CD4-positive, alpha-beta T cell treated with Interleukin-2 at 100 ng/mL for 4 hours (primary cell): ENCODE measurements at places on chromosomes 12 and 14.

GRCh38 chr14:102197317-102197853 is 57.7 kb downstream of the WDR20 start:
- DNase-seq, result no peak

DNA sequence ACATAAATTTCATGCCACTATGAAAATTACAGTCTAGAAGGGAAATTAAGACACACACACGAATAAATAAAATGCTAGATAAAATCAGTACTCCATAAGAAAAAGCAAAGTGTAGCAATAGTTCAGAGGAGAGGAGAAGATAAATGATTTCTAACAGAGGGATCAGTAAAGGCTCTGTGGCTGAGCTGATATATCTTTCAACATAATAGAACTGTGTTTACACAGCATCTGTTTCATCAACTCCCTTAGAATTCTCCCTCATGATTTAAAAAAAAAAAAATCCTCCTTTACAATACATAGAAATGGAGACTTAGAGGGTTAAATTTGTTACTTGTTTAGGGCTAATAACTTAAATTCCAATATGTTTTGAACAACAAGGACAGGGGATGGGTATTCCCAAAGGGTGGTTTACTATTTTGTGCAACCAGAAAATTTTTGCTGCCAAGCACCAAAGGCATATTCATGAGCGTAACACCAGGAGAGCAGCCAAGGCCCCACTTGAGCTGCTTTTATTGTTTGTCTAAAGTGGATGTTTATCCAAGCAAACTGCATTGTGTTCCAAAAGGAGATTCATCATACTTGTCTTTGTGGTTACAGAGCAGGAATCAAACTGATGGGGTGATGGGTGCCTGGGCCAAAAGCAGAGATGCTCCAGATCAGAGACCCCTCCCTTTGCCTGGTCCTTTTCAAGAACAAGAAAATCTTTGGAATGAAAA is 162.7 kb downstream of the BMP4 start:
- no peak for DNase-seq

- no peak for DNase-seq
Measured at GRCh38 chr14:91158091-91158790, 44.4 kb downstream of the DGLUCY start.

DNA sequence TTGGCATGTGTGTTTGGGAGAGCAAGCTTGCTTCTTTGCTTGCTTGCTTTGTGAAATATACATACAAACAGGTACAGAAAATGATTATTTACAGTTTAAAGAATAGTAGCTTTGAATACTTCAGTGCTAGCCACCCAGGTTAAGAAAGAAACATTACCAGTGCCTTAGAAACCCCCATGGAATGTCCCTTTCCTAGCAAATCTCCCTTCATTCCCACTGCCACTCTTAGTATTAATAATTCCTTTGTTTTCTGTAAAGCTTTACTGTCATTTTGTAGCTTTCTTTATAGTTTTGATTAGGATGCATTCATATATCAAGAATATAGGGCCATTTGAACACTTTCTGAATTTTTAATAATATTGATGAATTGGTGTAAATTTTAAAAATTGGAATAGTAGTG is 9.5 kb downstream of the SRGAP1 start:
- DNase-seq, result no peak

DNA sequence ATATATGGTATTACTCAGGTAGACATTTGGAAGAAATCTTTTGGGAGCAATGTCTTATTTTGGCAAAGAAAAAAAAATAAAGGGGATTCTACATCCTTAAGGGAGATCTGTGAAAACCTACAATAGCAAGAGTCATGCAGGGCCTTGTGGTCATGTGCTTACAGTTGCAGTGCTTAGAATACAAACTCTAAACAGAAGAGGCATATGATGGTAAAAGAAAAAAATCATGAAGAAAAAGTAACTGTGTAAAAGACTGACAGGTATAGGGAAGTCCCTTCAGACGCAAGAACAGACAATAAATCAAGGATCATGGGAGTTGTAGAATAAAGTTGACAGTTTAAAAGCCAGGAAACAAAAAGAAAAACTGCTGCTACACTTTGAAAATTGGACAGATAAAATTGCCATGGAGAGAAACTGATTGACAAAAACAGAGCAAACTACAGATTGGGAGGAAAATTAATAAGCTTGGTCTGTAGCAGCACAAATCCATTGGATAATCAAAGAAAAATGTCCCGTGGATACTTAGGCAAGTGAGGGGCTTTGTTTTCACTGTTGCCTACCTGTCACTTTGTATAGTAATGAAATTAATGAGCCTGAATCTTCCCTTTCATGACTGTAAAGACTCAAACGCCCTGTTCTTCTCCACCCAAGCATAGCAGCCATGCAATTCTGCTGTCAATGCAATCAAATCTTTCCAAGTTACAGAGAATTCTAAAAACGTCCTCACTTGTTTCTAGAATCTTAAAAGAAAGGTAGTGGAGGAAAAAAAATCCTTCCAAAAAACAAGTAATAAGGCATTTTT is 402.0 kb downstream of the SYT1 start:
- no peak for DNase-seq

- no peak for DNase-seq
Measured at GRCh38 chr14:104803912-104804410, 3.1 kb downstream of the ZBTB42 start.

DNA sequence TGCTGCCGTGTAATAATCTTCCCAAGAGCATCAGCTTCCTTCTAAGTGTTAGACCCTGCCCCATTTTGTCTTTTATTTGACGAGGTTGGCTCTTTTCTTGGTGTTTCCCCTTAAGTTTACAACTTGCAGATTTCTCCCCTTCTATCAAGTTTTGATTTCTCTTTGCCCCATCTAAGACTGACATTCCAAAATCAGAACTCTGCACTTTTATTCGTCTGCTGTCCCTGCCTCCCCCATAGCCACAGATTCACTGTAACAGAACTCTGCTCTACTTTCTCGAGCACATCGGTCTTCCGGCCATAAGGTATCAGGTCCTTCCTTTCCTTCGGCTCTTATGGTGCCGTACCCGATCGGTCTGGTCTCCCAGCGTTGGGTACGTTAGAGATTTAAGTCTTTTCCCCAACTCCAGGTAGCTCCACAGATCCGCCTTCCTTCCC is 563 bp downstream of the DCP1B start:
- peak; percentile 37 for DNase-seq

DNA sequence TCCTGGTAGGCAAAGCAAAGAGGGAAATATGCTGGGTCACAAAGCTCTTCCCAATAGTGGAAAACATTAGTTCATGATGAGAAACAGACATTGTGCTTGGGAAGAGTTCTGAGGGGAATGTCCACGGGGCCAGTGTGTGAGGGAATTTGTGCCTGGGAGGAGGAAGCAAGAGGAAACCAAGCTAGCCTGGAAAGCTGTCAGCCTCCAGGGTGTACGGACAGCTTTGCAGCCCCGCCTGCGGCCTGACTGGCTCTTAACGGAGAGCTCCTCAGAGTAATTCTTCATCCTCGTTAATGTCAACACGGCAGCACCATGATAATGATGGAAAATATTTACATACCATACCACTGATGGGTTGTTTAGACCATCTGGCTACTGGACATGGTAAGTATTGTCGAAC is 32.4 kb downstream of the PITPNM2 start:
- no peak for DNase-seq

DNA sequence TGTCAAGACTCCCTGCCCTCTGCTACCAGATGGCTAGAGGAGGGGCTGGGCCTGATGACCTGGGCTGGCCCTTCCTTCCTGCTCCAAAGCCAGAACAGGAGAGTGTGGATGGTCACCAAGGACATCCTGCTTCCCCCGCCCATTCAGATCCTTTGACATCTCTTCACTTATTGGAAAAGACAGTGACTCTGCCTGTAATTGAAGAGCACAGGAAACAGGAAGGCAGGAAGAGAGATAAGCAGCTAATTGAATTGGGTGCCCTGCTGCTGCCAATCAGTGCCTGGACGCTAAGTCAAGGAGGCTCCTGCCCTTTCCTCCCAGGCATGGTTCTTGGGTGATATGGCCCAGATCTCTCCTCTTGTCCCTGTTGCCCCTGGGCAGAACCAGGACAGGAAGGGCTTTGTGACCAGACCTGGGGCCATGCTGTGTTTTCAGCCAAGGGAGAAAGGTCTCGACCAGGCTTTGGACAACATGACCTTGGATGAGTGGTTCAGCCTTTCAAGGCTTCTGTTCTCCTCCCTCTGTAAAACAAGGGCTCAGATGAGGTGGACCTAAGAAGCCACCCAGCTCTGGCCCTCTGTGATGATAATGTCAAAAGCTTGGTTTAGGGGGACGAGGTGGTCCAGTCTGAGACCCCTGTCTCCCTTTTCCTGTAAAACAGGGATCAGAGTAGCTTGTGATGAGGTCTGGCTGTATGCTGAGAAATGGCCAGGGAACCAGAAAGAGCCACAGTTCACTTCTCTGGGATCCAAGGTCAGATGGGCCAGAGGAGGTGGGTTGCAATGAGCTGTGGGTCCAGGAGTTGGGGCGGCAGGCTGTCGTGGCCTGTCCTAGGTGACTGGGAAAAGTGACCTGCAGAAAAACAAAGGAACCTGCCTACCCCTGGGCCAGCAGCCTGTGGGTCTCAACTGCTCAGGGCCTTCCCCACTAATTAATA is 38.8 kb downstream of the FAM222A start:
- no peak for DNase-seq
